ENCODE measurements at places on chromosomes 11 and 22.
A peak's percentile ranks its signal among the peaks of the same experiment; 100 is the strongest.

- no peak for DNase-seq
Measured at GRCh38 chr11:2825889-2826678, 59.5 kb downstream of the CDKN1C start.

DNA sequence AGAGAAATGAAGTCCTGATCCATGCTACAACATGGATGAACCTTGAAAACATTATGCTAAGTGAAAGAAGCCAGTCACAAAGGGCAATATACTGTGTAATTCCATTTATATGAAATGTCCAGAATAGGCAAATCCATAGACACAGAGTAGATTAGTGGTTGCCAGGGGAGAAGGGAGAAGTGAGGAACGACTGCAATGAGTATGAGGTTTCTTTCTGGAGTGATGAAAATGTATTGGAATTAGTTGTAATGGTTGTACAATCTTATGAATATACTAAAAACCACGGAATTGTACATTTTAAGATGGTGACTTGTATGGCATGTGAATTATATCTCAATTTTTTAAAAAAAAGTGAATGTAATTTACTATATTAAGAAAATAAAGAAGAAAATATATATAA lies 83.1 kb upstream of the GDPD4 start:
- DNase-seq, result no peak

GRCh38 chr22:48574776-48575617 lies 1252.7 kb downstream of the BRD1 start:
- DNase-seq, result no peak

- DNase-seq, result peak; percentile 81
Measured at GRCh38 chr22:31977141-31977841, 33.0 kb downstream of the YWHAH start.

- no peak for DNase-seq
Measured at GRCh38 chr11:72224564-72225410, at the start of gene INPPL1. Gene INPPL1 (plus strand): TSS chr11:72224767. CDS start chr11:72224985, 218 bp downstream.

DNA sequence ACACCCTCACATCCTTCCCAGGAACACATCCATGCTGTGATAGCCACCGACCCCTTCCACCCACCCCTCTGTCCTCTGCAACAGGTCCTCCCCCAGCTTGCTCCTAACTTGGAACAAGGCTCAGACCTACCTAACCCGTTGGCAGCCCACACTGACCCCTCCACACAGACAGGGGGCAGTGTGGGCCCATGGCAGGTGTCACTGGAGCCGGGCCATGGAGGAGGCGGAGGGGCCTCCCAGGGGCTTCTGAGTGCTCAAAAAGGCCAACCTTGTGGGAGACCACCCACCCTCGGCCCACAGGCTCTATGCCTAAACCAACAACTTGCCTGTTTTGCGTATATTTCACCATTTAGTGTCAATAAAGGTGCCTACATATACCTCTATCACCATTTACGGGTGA lies 57.0 kb downstream of the CERK start:
- DNase-seq, result no peak

- no peak for DNase-seq
Measured at GRCh38 chr11:17066691-17067090, 10.8 kb downstream of the RPS13 start.

GRCh38 chr11:44831605-44832394 lies 105.0 kb downstream of the TSPAN18 start:
- no peak for DNase-seq

DNA sequence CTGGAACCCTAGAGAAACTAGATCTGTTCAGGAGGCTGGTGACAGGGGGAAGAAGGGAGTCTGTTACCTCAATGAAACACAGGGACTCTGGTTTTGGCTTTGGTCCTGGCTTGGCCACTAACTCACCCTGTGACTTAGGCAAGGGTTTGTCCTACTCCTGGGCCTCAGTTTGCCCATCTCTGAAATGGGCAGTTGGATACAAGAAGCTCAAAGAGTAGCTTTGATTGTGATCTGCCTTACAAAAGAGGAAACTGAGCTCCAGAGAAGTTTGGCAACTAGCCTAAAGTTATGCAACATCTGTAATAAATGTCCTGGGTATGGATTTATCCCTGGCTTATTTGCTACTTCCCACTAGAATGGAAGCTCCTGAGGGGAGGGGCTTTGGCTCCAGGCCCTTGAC lies 24.0 kb upstream of the LMO1 start:
- no peak for DNase-seq

DNA sequence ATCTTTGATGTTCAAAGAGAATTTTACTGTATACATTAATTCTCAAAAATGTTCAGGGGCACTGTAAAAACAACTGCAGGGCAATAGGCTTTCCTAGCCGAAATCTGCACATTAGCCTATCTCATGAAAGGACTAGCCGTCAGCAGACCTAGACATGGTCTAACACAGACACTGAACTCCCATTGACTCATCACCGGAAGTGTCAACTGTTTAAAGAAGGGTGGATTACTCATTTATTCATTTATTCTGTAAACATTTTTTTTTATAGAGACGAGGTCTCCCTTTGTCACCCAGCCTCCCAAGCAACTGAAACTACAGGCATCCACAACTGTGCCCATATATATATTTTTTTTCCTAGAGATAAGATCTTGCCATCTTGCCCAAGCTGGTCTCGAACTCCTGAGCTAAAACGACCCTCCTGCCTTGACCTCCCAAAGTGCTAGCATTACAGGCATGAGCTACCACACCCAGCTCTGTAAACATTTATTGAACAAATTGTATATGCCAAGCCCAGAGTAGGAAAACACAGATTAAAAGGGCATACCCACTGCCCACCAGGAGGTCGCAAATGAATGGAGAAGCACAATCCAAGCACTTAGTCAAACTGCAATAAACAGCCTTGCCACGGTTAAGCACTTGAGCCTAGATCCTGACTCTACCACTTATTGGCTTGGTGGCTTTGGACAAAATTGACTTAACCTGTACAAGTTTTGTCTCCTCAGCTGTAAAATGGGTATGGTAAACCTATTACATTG lies 26.6 kb downstream of the RAB30 start:
- DNase-seq, result no peak

GRCh38 chr11:126636911-126637794 lies 281.7 kb downstream of the ST3GAL4 start:
- no peak for DNase-seq

GRCh38 chr11:103659206-103659618 lies 377.2 kb upstream of the DDI1 start:
- peak; percentile 15 for DNase-seq

DNA sequence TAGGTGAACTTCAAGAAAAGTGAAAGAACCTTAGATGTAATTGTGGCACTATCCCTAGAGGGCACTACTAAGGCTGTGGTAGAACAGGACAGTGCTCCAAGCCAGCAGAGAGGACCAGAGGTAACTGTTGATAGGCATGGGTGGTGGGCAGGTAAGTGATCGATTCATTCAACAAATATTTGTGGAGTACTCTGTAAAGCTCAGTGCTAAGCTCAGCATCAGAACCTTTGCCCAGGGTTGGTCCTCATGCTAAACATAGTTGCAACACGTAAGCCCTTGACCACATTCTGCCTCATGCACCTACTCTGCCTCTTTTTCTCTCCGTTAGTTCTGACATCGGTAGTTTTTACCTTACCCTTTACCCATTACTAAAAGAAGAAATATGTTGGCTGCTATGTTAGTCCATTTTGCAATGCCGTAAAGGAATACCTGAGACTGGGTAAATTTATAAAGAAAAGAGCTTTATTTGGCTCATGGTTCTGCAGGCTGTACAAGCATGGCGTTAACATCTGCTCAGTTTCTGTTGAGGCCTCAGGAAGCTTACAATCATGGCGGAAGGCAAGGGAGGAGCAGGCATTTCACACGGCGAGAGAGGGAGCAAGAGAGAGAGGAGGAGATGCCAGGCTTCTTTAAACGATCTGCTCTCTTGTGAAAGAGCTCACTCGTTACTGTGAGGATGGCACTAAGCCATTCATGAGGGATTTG lies 18.4 kb upstream of the NNMT start:
- DNase-seq, result no peak

GRCh38 chr11:95157824-95158223 lies 68.2 kb downstream of the ENDOD1 start:
- DNase-seq, result no peak

GRCh38 chr11:125256541-125257189 lies 92.1 kb downstream of the PKNOX2 start:
- no peak for DNase-seq

GRCh38 chr11:115942011-115942410 lies 437.8 kb upstream of the CADM1 start:
- DNase-seq, result no peak

DNA sequence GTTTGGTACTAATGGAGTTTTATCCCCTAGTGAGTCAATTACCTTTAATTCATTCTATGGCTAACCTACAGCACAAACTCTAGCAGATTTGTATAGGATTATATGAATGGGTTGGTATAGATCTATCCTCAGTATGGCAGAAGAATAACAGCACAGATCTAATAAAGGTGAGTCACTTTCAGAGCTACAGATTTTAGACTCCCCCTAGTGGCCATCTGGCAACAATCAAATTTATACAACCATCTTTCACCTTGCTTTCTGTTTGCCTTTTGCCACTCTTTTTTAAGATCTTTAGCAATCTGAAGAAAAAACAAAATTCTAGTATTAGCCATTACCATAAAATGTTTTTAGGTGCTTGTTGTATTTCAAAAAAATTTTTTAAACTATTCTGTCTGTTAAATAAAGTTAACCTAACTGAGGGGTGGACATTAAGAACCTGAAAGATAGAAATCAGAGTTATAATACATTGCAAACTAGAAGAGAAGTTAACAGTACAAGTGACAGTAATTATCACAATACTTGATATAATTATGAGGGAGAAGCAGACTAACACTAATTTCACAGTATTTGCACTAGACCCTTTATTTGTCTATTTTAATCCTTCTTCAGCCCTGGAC lies 25.8 kb downstream of the DDIAS start:
- peak; percentile 34 for DNase-seq

GRCh38 chr11:128195057-128195751 lies 392.2 kb downstream of the ETS1 start:
- DNase-seq, result no peak

GRCh38 chr22:36211237-36211861 lies 9.7 kb upstream of the APOL4 start:
- DNase-seq, result no peak
